H9 (cell line): ENCODE measurements at places on chromosomes 3 and 15.

DNA sequence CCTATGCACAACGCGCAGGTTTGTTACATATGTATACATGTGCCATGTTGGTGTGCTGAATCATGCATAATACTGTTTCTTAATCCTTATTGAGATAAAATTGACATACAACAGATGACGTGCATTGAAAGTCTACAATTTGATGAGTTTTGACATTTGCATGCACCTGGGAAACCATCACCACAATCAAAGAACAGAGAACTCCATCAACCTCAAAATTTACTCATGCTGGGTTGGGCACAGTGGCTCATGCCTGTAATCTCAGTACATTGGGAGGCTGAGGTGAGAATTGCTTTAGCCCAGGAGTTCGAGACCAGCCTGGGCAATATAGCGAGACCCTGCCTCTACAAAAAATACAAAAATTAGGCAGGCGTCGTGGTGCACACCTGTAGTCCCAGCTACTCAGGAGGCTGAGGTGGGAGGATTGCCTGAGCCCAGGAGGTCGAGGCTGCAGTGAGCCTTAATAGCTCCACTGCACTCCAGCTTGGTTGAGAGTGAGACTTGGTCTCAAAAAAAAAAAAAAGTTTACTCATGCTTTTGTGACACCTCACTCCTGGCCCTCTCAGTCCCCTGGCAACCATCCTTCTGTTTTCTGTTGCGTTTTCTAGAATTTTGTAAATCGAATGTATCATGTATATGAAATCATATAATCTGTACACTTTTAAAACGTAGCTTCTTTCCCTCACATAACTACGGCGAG, 56.6 kb downstream of the BHLHE40 start:
- no peak overlapping the region for H3K4me3 ChIP-seq
- no peaks in the 10 kb centered on the region for H3K4me1 ChIP-seq
- no peak for DNase-seq
- no peaks in the 10 kb centered on the region for H3K27me3 ChIP-seq

DNA sequence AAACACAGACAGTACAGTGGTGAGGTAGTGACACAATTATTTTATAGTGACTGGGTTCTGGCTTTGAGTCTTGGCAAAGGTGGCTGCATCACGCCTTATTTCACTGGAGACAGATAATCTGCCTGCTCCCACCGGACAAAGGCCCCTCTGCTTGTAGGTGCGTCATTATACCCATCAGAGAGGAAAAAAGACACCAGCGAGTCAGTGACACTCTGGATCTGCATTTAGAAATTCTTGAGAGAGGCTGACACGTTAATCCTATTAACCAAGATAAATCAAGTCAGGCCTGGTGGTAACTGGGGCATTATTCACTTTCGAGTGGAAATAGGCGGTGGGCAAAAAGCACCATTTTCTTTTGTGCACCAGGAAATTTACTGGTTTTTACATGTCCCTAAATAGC, 76.2 kb downstream of the NR2F2 start:
- H3K4me1 ChIP-seq, result no peaks in the 10 kb centered on the region
- no peak for DNase-seq
- no peak overlapping the region for H3K4me3 ChIP-seq
- no peaks in the 10 kb centered on the region for H3K36me3 ChIP-seq
- H3K27me3 ChIP-seq, result peaks cover 68% of the 10 kb centered on the region
- H3K27ac ChIP-seq, result no peak overlapping the region

GRCh38 chr15:91055548-91056331, 33.3 kb upstream of the VPS33B start:
- H3K4me1 ChIP-seq, result no peaks in the 10 kb centered on the region
- H3K27me3 ChIP-seq, result no peaks in the 10 kb centered on the region
- no peaks in the 10 kb centered on the region for H3K36me3 ChIP-seq

DNA sequence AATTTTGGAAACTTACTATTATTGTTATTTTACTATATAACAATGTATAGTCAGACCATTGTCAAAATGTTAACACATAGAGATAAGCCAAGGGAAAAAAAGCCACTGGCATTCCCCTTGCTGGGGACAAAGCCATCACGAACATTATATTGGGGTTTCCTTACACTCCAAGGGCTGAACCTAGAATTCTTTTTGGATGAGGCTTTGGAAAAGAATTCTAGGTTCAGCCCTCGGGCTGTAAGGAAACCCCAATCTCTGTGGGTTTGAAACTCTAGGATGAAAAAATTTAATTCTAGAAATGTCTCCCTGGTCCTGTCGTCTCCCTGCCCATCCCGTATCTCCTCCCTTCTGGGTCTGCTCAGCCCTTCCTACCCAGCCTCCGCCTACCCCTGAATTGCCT, 67.0 kb upstream of the SMAD6 start:
- H3K4me1 ChIP-seq, result no peaks in the 10 kb centered on the region
- no peak overlapping the region for H3K4me3 ChIP-seq
- H3K36me3 ChIP-seq, result no peaks in the 10 kb centered on the region

DNA sequence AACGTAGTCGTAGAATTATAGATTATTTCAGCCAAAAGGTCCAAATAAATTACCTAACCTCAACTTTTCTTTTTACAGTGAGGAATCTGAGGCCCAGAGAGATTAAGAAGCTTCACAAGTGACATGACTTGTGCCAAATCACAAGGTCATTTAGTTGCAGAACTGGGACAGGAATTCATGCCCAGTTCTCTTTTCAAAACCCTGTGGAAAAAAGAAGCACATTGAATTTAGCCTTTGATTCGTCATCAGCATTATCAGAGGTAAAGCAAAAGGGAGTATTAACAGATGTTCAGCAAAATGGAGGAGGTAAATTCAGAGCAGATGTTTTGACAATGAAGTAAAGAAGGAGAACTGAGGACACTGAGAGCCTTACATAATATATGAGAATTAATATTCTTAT, 4.5 kb downstream of the SERPINI2 start:
- no peaks in the 10 kb centered on the region for H3K4me1 ChIP-seq
- no peak overlapping the region for H3K27ac ChIP-seq
- H3K27me3 ChIP-seq, result no peaks in the 10 kb centered on the region
- DNase-seq, result no peak

- DNase-seq, result no peak
- H3K27ac ChIP-seq, result no peak overlapping the region
- no peaks in the 10 kb centered on the region for H3K4me1 ChIP-seq
- H3K36me3 ChIP-seq, result peaks cover 3% of the 10 kb centered on the region; the same call in 1 of the 2 replicates
- H3K4me3 ChIP-seq, result no peak overlapping the region
- no peaks in the 10 kb centered on the region for H3K27me3 ChIP-seq
Observed at GRCh38 chr3:126612479-126613205, 42.3 kb downstream of the TXNRD3 start.

GRCh38 chr3:99970198-99970597, 144.1 kb downstream of the FILIP1L start:
- no peak overlapping the region for H3K27ac ChIP-seq
- H3K4me1 ChIP-seq, result no peaks in the 10 kb centered on the region
- no peak for DNase-seq
- no peak overlapping the region for H3K4me3 ChIP-seq
- no peaks in the 10 kb centered on the region for H3K36me3 ChIP-seq
- H3K27me3 ChIP-seq, result no peaks in the 10 kb centered on the region

DNA sequence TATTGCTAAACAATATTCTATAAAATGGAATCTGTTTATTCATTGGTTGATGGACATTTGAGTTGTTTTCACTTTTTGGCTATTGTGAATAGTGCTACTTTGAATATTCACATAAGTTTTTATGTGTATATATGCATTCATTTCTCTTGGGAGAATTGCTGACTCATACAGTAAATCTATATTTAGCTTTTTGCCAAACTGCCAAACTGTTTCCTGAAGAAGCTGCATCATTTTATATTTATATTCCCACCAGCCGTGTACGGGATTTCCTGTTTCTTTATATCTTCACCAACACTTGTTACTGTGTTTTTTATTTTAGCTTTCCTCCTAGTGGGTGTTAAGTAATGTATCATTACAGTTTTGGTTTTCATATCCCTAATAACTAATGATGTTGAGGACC, 12.5 kb upstream of the TCAIM start:
- no peak overlapping the region for H3K27ac ChIP-seq
- H3K4me1 ChIP-seq, result no peaks in the 10 kb centered on the region
- no peaks in the 10 kb centered on the region for H3K36me3 ChIP-seq
- no peak for DNase-seq

DNA sequence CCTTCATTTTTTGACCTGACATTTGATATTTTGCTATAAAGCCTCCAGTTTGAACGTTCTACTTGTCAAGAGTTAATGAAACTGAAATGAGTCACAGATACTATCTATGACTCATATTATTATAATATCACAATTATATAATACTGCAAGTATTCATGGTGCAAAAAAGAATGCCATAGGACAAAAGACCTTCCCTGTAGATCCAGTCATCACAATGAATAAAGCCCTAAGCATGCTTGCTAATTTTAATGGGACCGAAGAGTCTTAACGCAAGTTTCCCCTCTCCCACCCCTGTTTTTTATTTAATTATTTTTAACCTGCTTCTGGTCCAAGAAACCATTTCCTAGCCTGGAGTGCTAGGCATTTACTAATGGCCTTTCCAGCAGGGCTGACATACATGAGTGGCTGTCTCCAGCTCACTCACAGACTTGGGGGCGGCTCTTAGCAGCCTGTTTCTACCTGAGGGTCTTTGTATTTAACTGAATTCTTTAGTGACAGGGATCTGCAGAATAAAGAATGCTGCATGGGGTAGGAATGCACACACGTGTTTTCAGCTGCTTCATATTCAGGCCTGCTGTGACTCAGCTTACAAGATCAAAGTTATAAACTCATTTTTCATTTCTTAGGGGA, 61.2 kb downstream of the THBS1 start:
- H3K4me1 ChIP-seq, result no peaks in the 10 kb centered on the region
- no peak overlapping the region for H3K4me3 ChIP-seq
- no peaks in the 10 kb centered on the region for H3K36me3 ChIP-seq
- no peak for DNase-seq
- no peak overlapping the region for H3K27ac ChIP-seq

DNA sequence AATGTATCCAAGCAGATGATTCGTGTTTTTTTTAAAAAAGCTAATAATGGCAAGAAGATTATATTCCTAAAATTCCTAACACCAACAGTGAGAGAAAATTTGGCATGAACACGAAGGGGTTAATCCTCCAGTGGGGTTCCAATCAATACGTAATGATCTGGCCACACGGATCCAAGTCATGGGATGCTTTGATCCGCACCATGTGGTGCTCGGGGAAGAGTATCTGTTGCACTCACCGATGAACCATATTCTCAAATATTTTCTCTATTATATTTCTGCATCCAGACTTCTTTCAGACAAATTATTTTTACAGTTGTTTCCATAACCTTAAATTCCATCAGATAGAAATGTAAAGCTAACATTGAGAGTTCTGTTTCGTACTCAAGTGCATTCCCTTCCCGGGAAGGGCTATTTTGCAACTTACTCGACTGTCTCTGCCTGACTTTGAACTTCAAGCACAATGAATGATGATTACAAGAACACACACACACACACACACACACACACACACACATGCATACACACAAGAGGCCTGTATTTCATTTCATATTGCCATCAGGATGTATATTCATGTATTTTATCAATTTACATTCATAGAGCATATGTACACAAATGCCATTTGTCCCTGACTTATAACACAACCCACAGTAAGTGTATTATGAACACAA, 567.2 kb downstream of the FOXP1 start:
- H3K27ac ChIP-seq, result no peak overlapping the region
- peaks cover 27% of the 10 kb centered on the region for H3K36me3 ChIP-seq
- no peak overlapping the region for H3K4me3 ChIP-seq
- no peaks in the 10 kb centered on the region for H3K27me3 ChIP-seq
- H3K4me1 ChIP-seq, result no peaks in the 10 kb centered on the region

DNA sequence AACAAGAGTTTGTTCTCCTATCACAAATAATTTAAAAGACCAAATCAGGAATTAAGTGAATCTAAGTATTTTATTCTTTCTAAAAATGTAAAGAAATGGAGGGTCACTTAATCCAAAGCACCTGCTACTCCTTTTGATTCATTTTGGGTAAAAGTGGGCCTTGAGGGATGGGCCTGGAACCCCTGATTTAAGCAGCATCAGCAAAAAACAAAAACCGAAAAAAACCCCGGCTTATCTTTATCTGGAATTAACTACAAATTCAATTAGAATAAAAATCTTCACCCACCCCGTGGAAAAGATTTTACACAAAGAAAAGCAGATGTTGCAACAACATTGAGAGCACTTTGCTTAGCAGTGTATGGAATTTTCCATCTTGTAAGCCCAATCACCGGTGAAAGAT, 1018.2 kb downstream of the MCTP2 start:
- H3K27me3 ChIP-seq, result no peaks in the 10 kb centered on the region
- H3K36me3 ChIP-seq, result no peaks in the 10 kb centered on the region
- no peak overlapping the region for H3K4me3 ChIP-seq
- no peak for DNase-seq
- no peaks in the 10 kb centered on the region for H3K4me1 ChIP-seq
- no peak overlapping the region for H3K27ac ChIP-seq

DNA sequence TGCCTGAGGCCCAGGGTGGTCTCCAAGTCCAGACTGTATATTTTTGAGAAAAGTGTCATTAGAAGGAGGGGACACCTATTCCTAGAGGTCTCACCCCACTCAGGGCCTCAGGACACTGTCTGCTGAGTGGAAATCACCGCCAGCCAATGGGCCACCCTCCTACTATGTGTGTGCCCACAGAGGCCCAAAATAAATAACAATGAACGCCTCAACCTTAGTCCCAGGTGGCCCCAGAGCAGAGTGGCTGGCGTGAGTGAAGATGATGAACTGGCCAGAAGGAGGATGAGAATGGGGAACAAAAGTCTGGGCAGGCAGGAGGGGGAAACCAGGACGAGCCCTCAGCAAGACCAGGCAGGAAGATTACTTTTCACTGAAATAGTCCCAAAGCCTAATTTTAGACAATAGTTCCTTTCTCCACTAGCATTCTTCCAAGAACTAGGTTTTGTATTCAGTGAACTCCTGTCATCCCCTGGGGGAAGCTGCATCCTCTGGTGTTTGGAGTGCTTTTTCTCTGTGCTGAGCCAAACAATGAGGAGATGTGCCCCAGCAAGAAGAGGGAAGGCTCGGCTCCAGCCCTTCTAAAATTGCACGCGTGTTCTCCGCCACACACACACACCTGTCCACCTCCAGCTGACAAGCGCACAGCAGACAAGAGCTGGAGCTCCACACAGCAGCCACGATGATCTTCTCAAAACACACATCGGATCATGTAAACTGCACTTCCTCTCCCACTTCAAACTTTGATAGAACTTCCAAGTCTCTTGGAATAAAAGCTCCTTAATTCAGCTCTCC, 72.2 kb downstream of the ADCY5 start:
- H3K27me3 ChIP-seq, result no peaks in the 10 kb centered on the region
- DNase-seq, result no peak
- H3K4me3 ChIP-seq, result no peak overlapping the region
- H3K4me1 ChIP-seq, result no peaks in the 10 kb centered on the region

GRCh38 chr15:25181293-25182097, 226.7 kb downstream of the SNRPN start:
- H3K36me3 ChIP-seq, result peaks cover 2% of the 10 kb centered on the region; the same call in 2 of the 3 replicates
- H3K27ac ChIP-seq, result no peak overlapping the region
- H3K27me3 ChIP-seq, result no peaks in the 10 kb centered on the region
- H3K4me3 ChIP-seq, result no peak overlapping the region

GRCh38 chr3:169914321-169914720, 2.9 kb downstream of the SAMD7 start:
- no peaks in the 10 kb centered on the region for H3K36me3 ChIP-seq
- H3K4me1 ChIP-seq, result no peaks in the 10 kb centered on the region
- no peak overlapping the region for H3K4me3 ChIP-seq
